NCI-H748 treated with DMSO at 0.1 percent for 48 hours (cell line): ENCODE measurements at places on chromosomes 1 and 21.

DNA sequence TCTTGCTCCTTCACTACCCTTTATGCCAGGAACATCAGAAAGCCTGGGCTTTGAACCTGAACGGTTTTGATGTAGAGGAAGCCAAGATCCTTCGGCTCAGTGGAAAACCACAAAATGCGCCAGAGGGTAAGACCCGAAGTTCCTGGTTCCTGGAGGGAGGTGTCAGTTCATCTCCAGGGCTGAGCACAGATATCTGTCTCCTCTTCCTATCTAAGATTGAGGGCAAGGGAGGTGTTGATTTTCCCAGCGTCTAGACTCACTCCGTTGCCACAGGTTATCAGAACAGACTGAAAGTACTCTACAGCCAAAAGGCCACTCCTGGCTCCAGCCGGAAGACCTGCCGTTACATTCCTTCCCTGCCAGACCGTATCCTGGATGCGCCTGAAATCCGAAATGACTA is 915 bp downstream of the CDC20 start:
- DNase-seq, result no peak

DNA sequence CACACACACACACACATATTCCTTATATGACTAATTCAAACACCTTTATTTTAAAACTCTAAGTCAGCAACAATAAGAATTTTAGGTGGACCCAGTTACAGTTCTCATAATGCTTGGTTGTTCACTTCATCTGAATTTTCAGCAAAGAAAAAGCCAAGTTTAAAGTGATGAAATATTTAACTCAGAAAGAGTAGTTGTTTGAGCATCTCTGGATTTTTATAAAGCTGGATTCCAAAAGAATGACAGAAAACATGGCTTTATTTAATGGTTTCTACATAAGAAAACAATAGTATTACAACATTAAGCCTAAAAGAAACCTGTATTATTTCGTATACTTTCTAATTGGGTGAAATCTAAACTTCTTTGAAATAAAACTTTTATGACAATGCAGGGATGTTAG is 54.2 kb upstream of the ADAMTS5 start:
- no peak for DNase-seq

DNA sequence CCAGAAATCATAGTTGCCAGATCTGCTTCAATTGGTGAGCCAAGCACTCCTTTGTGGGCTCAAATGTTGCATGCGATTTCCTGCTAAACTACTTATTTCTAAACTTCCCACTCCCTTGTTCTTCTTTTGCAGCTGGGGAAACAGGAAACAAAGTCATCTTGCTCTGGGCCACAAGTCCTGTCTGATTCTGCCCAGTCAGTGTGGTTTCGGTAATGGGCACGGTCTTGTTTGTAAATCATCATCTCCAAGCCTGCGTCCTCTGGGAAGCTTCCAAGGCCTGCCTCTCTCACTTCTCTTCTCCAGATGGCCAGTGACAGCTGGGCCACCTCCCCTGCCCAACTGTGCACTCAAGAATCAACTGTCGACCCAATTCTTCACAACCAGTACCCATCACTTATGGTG is 4.4 kb downstream of the S100A8 start:
- no peak for DNase-seq

- no peak for DNase-seq
Measured at GRCh38 chr1:32749771-32750170, 47.2 kb upstream of the SYNC start.

GRCh38 chr1:32988665-32989064 is 24.1 kb upstream of the RNF19B start:
- DNase-seq, result no peak

DNA sequence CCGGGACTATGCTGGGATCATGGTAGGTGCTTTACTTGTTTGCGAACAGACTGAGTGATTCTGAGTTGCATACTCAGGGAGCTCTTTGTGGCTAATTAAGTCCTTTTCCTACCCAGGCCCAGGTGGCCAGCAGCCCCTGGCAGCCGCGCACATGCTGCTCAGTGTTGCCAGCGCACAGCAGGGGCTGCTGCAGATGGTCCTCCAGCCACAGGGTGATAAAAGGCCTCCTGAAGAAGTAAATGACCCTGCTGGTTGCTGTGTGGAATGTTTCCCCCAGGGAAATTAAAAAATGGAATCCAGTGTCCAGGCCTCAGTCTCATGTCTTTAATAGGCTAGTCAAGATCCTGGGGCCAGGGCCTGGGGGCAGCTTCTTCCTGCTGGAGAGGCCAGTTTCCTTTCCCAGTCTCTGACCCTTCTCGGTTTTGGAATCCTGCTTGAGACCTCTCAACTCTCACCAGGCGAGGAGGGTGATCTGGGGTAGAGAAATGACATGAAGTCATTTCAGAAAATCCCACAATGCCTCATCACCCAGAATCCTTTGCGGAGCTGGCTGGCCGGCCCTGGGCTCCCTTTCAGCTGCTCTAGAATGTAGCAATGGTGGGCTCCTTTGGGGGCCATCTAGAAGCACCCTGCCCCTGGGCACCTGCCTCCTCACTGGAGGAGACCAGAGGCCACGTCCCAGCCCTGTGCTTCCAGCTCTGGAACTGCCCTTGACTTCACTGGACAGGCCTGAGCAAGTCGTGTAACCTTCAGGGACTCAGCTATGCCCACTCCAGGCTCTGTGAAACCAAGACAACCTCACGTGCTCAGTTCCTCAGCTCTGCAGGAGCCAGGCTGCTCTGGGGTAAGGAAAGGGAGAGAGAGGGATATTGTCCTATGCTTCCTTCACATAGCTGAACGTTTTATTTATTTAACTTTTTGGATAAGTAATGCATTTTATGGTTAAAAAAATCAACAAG is 131.4 kb downstream of the MRPS6 start:
- no peak for DNase-seq

- DNase-seq, result no peak
Measured at GRCh38 chr1:157431751-157432150, 120.6 kb downstream of the FCRL5 start.

GRCh38 chr1:86926883-86927282 is 12.4 kb downstream of the HS2ST1 start:
- no peak for DNase-seq

DNA sequence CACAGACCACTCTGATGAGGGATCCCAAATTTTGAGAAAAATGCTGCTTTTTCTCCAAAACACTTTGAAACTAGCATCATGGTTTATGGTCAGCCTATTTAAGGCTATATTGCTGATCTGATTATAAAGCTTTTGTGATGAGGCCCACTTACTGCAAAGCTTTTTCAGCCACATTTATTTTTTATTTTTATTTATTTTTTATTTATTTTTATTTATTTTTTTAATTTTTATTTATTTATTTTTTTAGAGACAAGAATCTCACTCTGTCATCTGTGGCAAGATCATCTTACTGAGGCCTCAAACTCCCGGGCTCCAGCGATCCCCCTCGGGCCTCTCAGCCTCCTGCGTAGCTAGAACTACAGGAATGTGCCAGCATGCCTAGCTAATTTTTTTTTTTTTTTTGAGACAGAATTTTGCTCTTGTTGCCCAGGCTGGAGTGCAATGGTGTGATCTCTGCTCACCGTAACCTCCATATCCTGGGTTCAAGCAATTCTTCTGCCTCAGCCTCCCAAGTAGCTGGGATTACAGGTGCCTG is 5.2 kb upstream of the BCAS2 start:
- DNase-seq, result no peak

DNA sequence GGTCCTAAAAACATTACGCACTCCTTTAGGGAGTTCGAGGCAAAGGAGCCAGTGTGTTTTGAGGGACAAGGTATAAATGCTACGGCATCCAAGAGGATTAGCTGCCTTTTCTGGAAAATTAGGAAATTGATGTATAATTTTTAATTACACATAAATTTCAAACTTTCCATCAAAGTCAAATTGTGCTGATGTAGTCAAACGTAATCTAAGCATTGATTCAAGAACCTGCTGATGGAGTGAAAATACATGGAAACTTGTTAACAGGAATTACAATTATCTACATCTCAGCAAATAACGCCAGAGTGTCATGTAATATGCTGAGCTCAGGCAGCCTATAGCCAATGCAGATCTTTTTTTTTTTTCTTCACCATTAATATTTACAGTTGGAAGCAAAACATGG is 194.5 kb downstream of the CRB1 start:
- no peak for DNase-seq

GRCh38 chr1:238023137-238023536 is 132.4 kb upstream of the ZP4 start:
- no peak for DNase-seq

DNA sequence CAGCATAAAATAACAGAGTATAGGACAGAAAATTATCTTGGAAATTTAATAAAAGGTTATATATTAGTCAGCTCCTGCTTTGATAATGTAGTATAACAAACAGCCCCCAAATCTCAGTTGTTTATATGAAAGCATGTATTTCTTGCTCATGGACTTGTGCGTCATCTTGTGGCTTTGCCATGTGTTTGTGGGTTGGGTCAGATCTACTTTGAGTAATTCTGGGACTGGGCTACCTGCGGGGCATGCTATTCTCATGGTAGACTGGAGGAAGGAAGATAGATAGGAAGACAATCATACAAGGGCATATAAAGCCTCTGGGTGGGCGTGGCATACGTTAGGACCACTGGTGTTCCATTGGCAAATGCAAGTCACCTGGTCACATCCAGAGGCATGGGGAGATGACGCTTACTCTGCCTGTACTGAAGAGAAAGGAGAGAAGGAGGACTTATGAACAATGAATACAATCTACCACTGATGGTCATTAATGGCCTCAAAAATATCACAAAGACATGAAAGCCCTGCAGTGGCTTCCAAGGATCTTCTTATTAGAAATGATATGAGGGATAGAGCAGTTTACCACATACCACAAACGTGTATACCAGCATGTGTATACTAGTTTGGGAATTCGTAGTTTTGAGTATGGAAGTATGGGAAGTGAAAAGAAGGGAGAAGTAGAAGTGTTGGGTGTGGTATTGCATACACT is 267.0 kb downstream of the DISC1 start:
- DNase-seq, result no peak

DNA sequence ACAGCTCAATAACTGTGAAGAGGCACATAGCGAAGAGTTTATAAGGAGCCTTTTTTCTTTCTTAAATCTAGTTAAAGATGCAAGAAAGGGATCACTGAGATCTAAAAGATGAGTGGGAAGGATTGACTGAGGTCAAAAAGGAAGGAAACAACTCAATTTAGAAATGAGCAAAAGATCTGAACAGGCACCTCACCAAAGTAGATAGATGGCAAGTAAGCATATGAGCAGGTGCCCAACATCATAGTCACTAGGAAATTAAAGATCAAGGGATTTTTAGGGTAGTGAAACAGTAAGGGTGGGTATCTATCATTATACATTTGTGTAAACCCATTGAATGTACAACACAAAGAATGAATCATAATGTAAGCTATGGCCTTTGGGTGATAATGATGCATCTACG is 44.6 kb upstream of the CSF1 start:
- no peak for DNase-seq

GRCh38 chr1:48006264-48006663 is 9.1 kb upstream of the TRABD2B start:
- DNase-seq, result no peak

GRCh38 chr1:21625390-21626190 is 43.6 kb downstream of the RAP1GAP start:
- DNase-seq, result no peak

GRCh38 chr1:152533327-152533938 is 19.2 kb downstream of the CRCT1 start:
- DNase-seq, result no peak

DNA sequence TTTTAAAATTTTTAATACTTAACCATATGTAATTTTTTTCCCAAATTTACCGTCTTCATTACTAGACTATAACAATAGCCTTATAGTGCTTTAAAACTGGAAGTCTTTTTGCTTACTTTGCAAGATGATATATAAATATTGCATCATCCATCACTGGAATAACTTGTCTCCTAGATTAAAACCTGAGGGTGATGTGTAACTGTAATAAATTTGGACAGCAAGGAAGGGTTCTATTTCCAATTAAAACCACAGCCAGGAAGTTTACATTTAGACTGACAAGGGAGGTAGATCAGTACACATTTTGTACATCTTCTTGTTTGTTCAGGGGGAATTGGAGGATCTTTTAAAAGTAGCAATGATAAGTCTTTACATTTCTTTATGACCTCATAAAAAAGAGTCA is 21.9 kb downstream of the NTNG1 start:
- DNase-seq, result no peak

GRCh38 chr1:82486969-82487368 is 686.2 kb downstream of the ADGRL2 start:
- no peak for DNase-seq

DNA sequence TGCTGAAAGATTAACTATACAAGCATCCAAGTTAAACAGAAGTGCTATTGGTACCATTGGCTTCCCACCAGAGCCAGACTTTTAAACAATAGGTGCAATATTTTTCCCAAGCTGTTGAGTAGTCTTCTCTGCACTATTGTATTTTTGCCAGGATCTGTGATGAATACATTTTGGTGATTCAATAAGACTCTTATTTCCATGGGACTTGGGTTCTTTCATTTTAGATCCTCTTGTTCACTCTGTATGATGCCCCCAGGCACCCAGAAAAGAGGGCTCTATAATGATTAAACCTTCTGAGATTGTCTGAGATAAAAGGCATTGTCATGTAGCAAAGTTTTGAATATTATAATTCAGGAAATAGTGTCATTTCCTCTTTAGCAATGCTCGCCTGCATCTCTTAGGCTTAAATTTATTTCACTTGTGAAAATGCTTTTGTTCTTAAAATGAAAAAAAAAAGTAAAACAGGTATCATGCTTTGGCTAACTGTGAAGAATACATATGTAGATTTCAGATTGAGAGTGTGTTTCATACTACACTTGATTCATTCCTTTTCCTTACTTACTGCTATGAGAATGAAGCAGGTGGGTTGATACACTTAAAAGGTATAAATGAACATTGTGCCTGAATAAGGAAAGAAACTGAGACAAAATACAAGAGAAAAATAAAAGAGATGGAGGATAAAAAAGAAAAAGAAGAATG is 275.0 kb downstream of the HMCN1 start:
- no peak for DNase-seq

DNA sequence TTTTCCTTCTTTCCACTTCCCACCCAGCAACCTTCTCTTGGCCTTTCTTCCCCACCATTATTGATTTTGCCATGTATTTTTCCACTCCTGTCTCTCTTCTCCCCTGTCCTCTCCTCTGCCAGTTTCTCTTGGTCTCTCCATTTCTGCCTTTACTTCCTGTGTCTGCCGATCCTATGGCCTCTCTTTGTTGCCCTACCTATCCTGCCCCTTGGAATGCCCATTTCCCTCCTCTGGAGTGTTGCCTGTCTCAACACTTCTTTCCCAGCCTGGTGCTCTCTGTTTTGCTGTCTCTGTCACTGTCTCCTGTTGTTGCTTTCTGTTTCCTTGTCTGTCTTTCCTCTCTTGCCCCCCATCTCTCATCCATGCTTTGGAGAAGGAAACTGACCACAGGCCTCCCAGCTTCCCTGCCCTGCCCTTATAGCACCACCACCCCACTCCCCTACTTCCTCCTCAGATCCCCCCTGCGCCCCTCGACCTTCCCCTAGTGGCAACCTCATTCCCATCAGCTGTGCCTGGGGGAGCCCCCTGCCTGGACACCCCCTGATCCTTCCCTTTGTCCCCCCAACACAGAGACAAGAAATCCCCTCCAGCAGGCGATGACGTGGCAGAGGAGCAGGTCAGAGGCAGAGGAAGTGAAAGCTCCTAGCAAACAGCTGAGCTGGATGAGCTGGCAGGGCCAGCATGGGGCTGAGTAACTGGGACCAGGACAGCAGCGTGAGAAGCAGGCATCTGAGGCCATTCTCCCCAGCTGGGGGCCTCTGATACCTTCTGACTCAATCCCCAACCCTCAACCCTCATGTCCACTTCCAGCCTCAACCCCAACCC is 6.6 kb upstream of the ETV3L start:
- no peak for DNase-seq
